Large intestine (tissue), 12 donors: ENCODE measurements at places on chromosomes 1 and 21. TPM values are rescaled to one million over a fixed set of nuclear protein-coding genes. Genes with fewer than 3 reads are reported as not detected.

The NBPF6 gene
- not detected for polyA plus RNA-seq

DNA sequence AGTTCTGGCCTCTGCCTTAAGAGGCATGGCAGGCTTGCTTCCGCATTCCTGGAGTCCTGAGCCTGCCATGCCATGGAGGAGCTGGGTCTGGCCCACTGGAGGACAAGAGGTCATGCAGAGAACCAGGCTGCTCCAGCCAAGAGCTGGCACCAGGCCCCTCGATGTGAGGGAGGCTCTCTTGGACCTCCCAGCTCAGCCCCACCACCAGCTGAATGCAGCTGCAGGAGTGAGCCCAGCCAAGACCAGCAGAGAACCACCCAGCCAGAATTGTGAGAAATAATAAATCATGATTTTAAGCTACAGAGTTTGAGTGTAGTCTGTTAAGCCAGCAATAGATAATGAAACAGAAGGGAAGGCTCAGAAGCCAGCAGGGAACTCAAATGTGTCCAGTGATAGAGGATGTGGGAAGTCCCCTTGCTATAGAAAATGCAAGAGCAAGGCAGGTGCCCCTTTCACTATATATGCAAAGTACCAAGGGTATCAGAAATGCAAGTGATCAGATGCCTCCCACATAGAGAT, 118.4 kb downstream of the HIVEP3 start:
- DNase-seq, result no peak

DNA sequence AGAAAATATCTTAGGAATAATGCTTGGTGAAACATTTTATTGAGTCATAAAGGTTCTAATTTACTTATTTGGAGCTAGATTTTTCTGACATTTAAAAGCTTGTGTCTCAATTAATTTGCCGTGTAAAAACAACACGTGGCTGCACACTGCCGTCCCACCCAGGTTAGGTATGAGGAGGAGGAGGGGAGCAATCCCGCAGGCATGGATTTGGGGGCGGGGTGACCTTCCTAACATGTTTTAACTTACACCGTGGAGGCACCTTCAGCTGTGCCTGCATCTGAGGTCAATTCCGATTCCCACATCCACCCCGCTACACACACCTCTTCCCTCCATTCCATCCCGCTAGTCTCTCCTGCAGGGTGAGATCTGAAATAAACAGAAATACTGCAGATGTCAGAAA, 28.5 kb upstream of the UMODL1 start:
- DNase-seq, result no peak

- DNase-seq, result no peak
Measured at GRCh38 chr1:202208351-202208857, 14.8 kb downstream of the LGR6 start.

DNA sequence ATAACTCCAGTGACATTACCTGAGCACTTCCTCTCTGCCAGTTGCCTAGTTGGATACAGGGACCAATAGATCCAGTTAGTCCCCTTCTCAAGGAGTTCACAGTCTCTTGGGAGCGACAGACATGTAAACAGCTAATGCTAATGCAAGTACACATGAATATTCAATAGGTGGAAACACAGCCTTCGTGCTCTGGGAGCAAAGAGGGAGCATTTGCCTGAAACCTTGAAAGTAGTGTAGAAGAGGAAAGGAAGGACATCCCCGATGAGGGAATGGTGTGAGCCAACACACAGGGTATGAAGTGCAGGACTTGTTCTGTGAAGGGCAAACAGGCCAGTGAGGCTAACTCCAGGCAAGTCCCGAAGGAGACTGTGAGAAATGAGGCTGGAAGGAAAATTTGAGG, 3.8 kb upstream of the TMEM222 start:
- no peak for DNase-seq
